Occipital lobe (tissue), 3 donors: ENCODE measurements at places on chromosomes 16 and 17. TPM values are rescaled to one million over a fixed set of nuclear protein-coding genes. Genes with fewer than 3 reads are reported as not detected.
A peak's percentile ranks its signal among the peaks of the same experiment; 100 is the strongest.

GRCh38 chr16:30585400-30586191 lies at the start of gene ZNF785:
Gene ZNF785 (minus strand): TSS chr16:30585697. CDS start chr16:30585611, 86 bp downstream.
- DNase-seq = peak; percentile 99

DNA sequence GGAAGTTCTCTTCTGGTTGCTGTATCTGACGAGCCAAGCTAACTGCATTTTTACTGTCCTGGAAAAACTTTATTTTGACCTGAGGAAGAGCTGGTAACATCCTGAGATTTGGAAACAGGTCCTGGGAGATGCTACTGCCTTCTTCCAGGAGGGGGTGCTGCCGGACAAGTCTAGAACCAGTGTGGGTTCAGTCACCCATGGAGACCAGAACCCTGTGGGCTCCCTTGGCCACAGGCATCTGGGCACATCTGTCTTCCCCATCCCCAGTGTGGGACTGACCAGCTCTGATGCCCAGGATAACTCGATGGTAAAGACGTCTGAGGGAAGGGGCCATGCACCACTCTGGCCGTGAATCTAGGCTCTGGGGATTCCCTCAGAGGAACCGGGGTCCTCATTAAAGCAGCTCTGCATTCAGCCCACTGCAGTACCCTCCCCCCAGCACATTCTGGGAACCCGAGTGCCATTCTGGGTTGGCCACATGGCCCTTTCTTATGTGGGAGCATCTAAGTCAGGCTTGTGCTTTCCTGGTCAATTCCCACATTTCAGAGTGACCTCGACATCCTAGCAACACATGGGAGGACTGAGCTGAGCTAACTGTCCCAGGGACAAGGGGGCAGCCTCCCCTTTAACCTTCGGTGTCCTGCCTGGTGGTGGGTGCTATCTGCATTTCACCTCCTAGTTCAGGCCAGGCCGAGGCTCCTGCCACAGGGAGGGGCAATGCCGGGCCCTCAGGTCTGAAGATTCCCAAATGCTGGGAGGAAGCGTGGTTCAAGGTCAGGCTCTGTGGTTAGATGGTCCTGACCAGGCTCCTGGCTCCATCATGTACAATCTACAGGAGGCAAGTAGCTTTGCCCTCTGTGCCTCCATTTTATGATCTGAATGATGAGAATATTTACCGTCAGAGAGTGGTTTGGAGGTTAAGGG lies 6.4 kb downstream of the C16orf86 start:
- peak; percentile 43 for DNase-seq

DNA sequence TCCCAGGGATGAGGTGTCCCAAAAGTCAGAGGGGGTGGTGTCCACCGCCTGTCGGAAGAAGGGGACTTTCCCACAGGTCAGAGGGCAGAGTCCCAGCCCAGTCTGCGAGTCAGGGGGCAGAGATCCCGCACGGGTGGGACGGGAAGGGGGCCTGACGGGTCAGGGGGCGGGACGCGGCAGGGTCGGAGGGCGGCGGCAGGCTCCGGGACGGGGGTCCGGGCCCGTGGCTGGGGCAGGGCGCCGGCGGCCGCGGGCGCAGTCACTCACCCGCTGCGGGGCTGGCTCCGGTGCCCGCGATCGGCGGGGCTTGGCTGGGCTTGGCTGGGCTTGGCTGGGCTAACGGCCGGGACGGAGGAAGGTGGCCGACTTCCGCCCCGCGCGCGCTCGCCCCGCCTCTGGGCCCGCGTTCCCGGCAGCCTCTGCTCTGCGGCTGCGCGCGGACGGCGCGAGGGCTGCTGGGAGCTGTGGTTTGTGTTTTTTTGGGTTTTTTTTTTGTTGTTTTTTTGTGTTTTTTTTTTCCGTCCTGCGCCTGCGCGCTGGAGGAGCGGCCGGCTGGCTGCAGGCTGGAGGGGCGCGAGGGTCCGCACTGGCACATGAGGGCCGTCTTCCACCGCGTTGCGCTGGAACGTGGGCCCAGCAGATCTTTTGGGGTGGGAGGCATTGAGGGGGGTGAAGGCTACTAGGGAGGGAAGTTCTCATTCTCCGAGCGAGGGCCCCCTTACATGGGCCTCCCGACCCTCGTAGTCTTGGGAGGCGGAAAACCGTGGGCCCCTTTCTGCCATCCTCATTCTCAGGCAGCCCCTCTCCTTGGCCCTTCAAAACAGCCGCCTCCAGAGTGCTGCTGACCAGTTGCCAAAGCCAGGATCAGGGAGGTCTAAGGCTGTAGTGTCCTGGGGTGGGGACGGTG lies at the start of gene CANT1:
CANT1 (minus strand) TSS at position 368 of the 907 bp plus-strand sequence. CDS start 12,142 bp downstream, outside the sequence.
- DNase-seq = peak; percentile 47

TADA2A gene
- total RNA-seq = 56.0 TPM

- DNase-seq = no peak
Measured at GRCh38 chr17:6328279-6328678, 106.6 kb downstream of the AIPL1 start.

DNA sequence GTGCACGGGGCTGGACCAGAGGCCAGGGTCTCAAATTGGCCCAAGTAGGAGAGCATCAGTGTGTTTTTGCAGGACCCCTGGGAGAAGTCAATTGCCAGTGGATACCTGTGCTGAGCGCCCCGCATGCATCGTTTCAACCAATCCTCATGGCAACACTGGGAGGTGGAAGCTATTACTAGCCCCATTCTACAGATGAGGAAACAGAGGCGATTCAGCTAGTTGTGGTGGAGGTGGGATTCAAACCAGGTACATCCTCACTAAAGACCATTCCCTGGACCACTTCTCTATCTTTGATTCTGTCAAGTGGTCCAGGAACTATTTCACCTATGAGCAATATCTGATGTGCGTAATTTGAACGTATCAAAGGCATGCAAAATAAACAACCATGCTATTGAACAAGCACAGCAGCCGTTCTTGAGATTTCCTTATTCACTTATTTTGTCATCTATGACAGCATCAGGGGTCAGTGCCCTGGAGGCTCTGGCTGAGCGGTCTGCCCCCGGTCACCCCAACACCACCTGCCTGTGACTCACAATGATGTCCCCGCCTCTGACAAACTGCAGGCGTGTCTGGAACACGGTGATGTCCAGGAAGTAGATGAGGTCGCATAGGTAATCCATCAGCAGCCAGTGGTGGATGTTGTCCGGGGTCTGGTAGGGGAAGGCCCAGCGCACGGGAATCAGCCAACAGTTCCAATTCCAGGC lies 54.0 kb downstream of the CNGB1 start:
- no peak for DNase-seq

GRCh38 chr17:29870836-29871465 lies 59.1 kb downstream of the SSH2 start:
- DNase-seq = no peak

GRCh38 chr17:35021520-35022380 lies 41.4 kb downstream of the LIG3 start:
- no peak for DNase-seq

- DNase-seq = no peak
Measured at GRCh38 chr17:83204230-83204725, 124.9 kb downstream of the METRNL start.

GRCh38 chr17:41793784-41794539 lies 7.5 kb upstream of the JUP start:
- DNase-seq = no peak

GRCh38 chr16:86380030-86380429 lies 130.3 kb upstream of the FOXF1 start:
- no peak for DNase-seq

DNA sequence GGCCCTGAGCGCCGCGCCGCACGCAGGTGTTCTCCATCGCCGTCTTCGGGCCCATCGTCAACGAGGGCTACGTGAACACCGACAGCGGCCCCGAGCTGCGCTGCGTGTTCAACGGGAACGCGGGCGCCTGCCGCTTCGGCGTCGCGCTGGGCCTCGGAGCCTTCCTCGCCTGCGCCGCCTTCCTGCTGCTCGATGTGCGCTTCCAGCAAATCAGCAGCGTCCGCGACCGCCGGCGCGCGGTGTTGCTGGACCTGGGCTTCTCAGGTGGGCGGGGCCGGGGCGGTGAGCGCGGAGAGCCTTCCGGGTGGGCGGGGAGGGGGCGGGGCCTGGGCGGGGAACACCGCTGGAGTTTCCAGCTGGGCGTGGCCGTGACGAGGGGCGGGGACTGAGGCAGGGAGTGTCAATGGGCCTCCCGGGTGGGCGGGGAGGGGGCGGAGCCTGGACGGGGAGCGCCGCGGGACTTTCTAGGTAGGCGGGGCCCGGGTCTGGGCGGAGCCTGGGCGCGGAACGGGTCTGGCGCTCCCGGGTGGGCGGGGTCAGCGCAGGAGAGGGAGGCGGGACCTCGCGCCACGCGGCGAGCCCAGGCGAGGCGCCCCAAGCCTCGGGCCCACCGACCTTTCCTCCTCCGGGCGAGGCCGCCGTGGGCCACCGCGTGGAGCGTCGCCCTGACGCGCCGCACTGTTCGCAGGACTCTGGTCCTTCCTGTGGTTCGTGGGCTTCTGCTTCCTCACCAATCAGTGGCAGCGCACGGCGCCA lies 2.4 kb downstream of the SYNGR3 start:
- DNase-seq = peak; percentile 87

GRCh38 chr17:31807846-31808245 lies 51.2 kb downstream of the COPRS start:
- DNase-seq = no peak

DNA sequence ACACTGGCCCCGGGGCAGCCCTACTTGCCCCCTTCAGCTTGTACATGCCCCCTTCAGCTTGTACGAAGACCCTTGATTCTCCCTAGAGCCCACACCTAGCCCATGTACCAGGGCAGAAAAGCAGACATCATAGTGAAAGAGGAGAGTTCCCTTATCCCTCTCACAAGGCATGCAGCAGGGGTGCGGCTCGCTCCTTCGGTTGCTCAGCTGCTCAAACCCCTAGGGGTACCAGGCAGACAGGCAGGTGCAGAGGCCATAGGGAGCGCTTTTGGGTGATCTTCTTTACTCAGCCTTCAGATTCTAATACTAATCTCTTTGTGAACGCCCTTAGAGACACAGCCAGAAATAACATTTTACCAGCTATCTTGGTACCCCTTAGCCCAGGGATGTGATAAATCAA lies 286.3 kb downstream of the NPIPA8 start:
- no peak for DNase-seq

ESRP2 gene
- not detected for total RNA-seq

- DNase-seq = no peak
Measured at GRCh38 chr16:57611706-57612105, 16.7 kb upstream of the ADGRG1 start.

GRCh38 chr17:70882504-70882903 lies 713.2 kb downstream of the KCNJ2 start:
- no peak for DNase-seq

DNA sequence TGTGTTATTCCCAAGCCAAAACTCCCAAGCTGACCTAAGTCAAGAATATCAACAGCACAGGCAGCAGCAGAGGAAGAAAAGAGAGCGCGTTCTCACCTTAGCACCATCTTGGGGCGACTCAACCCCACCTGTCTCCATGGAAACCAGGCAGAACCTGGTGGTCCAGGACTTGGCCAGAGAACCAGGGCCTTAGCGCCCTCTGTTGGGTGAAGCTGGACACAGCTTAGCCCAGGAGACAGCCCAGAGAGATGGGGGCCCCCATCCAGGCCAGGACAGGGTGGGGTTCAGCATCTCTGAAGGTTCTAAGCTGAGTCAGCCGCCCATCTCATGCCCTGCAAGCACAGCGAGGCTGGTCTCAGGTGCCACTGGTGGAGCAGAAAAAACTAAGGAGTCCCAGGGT lies 60.1 kb upstream of the TMEM132E start:
- no peak for DNase-seq

DNA sequence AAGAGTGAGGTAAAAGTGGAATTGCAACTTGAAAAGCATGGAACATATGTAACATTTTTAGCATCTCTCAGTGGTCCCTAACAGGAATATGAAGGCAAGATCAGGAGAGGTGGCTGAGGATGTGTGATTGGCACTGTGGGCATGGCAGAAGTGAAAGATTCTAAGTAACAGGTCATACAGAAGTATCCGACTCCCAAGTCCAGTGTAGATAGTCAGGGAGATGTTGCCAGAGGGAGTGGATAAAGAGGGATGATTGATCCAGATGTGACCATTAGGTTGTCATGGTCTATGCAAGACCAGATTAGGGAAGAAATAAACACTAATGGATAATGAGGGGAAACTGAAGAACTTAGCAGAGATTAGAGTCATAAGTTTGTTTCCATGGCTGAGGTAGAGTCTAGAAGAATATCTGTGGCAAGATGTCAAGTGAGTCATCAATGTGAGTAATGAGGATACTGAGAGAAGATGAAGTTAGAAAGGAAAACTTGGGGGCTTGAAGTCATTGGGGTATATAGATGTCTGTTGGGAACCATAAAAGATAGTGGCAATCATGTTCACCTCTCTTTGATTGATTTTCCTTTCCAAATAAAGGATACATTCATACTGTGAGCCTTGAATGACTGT lies 23.9 kb upstream of the CAPNS2 start:
- no peak for DNase-seq

GRCh38 chr17:30821871-30822723 lies 2.4 kb downstream of the CRLF3 start:
- no peak for DNase-seq

CEP295NL gene
- total RNA-seq = 1.4 TPM

DNA sequence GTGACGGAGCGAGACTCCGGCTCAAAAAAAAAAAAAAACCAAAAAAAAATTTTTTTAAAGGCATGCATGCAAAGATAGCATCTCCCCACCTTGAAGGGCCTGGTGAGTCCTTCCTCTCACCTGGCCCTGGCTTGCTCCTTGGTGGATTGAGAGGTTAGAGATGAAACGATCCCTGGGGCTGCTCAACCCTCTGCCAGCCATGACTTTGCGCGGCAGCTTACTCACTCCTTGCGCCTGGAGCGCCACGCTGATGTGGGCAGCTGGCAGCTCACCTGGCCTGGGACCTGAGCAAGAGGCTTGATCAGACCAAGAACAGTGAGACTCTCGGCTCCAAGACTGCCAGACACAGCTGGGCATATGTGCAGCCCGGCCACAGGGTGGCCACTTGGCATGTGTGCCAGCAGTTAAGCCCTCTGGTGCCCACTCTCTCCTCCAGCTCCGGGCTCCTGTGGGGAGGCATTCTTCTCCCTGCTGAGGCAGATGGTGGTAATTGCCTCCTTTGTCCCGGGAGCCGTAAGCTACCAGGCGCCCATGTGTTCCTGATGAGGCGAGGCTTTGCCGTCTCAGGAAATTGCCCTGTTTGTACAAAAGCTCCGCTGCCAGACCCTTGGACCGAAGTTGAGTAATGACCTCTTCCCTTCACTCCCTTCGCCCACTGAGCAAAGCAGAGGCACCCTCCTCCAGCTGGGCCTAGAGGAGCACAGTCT lies 5.1 kb upstream of the EVPL start:
- DNase-seq = no peak

DNA sequence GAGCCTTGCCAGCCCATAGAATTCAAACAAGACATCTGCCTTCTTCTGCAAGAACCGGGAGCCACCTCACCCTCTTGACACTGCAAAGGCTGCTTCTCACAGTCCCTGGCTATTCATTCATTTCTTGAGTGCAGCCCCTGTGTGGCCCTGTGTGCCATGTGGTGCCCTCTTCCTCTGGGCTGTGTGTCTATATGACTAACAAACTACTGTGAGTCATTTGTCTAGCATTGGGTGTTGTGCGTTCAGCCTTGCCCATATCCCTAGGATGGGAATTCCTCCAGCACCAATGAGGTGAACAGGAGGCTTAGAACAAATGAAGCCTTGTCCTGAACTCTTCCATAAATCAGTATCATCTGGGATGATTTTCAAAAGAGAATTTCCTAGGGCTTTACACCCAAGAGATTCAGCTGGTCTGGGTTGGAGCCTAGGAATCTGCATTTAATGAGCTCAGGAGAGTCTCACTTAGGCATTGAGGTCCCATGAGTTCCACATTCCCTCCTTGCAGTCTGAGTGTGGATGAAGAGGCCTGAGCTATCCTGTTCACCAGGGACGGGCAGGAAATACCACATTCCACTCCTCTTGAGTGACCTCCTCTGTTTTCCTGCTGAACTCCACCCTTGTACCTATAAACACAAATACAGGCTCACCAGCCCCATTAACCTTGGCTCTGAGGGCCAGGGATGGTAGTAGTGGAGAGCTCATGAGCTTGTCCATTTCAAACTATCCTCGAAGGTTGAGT lies 308.7 kb upstream of the N4BP1 start:
- no peak for DNase-seq

- DNase-seq = no peak
Measured at GRCh38 chr17:38577244-38577643, 28.5 kb downstream of the SRCIN1 start.
